ENCODE measurements at places on chromosomes 5 and 9. TPM values are rescaled to one million over a fixed set of nuclear protein-coding genes. Genes with fewer than 3 reads are reported as not detected.

The HBEGF gene
- 9.5 TPM for total RNA-seq

The CCL27 gene
- not detected for total RNA-seq

DNA sequence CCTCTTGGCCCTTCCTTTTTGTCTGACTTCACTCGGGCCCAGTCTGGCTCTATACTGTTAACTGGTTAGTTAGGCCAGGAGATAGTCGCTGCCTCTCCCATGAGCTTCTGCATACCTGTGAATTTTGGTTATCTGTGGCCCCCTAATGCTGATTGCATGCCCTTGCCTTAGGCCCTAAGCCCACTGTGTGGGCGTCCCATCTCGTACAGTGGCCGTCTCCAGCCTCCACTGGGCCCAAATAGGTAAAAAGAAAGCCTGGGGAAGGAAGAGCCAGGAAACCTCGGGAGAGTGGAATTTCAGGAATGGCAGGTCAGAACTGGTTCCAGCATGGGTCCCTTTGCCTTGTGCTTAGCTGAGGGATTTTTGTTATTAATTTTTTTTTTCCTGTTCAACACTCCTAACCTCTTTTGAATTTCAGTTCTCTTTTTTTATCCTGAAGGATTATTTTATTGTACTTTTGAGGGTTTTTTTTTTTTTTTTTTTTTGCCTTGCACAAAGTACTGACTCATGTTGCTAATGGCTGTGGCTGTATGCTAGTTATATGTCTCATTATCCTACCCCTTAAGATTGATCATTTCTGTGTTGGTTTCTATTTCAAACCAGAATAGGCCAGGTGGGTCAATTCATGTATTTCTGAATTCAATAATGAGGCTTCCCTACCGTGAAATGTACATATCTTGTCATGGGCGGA is 3.4 kb downstream of the PRRC2B start:
- DNase-seq: no peak

GRCh38 chr9:23145467-23145866 is 680.6 kb downstream of the ELAVL2 start:
- no peak for DNase-seq

DNA sequence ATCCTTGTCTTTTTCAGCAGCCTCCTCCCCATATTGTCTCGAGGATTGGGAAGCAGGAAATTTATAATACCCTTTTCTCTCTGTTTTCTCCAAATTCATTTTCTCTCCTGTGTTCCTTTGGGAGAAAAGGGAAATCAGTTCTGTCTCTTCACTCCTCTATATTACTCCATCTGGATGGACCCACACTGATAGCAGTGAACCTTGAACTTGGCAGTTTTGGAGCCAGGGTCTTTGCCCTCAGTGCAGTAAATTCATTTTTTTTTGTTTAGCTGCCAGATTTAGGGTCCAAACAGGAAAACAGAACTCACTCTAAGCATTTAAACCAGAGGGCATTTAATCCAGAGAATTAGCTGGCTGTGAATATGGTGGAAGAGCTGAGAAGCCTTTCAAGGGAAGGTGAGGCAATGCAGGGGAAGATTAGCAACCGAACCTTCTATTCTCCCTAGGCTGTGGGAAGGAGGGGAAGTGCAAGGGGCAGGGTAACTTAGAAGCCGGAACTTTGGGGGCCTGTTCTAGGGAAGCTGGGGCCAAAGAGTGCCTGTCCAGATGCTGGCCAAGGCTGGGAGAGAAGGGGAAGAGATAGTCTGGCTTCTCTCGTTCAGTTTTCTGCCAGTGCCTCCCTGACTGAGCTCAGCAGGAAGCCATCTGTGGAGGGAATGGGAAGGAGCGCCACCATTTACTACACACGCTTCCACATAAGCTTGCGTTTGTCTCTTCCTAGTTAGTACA is 16.3 kb upstream of the NPR2 start:
- no peak for DNase-seq

GRCh38 chr5:139481580-139482049 is 943 bp downstream of the STING1 start:
- peak; percentile 40 for DNase-seq

DNA sequence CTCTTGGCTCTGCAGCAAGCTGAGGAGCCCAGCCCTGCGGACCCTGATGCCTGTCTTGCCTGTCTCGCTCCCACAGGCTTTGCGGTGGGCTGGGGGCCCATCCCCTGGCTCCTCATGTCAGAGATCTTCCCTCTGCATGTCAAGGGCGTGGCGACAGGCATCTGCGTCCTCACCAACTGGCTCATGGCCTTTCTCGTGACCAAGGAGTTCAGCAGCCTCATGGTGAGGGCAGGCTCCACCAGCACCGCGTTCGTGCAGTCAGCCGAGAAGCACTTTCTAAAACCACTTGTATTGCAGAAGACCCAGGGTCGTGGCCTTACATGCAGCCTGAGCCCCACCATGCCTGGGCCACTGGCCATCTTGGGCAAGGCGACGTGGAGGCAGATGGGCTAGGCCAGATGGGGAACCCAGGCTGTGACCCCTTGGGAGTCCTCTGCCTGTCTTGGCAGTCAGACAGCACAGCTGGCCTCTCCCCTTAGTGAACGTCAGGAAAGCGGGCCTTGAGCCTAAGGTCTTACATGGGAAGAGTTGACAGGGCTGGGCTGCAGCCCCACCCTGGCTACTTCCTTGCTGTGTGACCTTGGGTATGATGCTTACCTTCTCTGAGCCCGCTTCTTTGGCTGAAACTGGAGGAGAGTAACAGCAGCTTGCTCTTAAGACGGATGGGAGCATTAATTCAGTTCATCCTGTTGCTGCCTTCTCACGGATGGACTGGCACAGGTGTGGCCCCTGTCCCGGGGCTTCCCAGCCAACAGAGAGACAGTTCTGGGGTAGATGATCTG is 8.6 kb downstream of the SLC2A8 start:
- DNase-seq: no peak

- DNase-seq: no peak
Observed at GRCh38 chr9:135083241-135083810, 4.1 kb upstream of the OLFM1 start.
